ENCODE measurements at places on chromosomes 2 and 18. TPM values are rescaled to one million over a fixed set of nuclear protein-coding genes. Genes with fewer than 3 reads are reported as not detected.
A peak's percentile ranks its signal among the peaks of the same experiment; 100 is the strongest.

- DNase-seq, result no peak
Observed at GRCh38 chr2:150134223-150134857, 353.1 kb downstream of the RND3 start.

DNA sequence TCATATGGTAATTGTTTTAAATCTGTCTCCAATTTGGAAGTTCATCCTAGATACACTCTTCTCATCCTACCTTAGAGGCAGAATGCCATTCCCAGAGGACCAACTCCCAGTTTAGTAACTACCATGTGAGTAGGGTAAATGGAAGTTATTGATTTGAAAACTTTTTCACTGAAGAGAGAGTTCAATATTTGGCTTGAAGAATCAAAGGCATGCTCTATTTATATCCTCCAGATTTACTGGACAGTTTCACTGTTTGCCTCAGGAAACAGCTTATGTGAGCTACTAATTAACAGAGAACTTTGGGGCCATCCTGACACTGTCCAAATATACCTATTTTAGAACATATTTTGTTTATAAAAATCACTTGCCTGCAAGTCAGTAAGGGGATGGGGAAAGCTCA, 607.2 kb upstream of the GYPC start:
- no peak for DNase-seq

DNA sequence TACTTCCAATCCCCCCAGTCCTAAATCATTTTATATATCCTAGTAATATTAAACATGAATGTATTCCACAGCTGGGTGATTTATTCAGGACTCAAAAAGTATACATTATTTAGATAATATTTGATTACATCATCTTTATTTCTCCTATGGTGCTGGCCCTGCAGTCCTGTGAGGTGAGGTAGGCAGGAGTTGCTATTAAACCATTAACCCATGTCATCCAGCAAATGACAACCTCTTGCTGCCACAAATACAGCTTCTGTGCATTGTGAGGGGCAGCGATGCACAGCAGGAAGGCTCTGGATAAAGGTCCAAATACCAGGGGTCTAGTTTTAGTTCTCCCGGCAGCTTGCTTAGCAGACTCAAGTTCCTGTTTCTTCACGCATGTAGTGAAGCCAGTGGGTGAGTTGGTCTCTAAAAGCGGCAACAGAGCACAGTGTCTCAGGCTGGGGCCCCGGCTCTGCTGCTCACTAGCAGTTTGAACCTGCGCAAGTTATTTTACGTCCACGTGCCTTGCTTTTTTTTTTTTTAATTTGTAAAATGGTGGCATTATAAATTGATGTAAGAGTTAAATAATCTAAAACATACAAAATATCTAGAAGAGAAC, 36.1 kb downstream of the INSIG2 start:
- no peak for DNase-seq

GRCh38 chr2:98771721-98772524, 41.0 kb upstream of the MGAT4A start:
- DNase-seq, result peak; percentile 91

GRCh38 chr2:199756743-199757142, 94.2 kb downstream of the FTCDNL1 start:
- DNase-seq, result no peak

DNA sequence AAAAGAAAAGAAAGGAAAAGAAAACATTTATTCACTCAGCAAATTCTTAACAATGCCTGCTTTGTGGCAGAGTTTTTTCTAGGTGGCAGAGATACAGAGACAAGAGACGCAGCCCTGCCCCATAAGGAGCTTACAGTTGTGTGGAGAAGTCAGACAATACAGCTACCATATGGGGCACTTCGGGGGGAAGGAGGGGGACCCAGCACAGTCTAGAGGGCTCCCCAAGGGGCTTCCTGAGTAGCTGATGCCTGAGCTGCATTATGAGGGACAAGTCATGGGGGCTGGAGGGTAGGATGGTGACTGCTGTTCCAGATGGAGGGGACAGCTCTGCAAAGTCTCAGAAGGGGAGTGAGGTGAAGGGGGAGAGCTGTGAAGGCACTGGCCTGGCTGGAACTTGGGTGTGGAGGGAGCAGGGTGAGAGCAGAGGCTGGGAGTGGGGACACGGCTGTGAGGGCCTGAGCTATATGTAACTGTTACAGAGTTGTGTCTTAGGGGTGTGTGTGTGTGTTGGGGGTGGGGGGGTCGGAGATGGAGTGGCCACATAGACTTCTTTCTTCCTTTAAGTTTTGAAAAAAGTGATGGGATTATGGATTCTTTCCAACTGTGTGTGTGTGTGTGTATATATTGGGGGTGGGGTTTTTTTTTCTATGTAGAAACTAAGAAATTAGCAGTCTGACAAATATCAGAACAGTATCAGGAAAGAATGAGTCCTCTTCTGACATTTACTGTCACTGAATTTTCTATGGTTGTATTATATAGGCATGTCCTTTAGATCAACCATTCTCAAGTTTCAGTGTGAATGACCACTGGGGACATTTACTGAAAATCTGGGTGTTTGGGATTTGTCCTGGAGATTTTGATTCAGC, 66.0 kb upstream of the HAAO start:
- DNase-seq, result no peak

DNA sequence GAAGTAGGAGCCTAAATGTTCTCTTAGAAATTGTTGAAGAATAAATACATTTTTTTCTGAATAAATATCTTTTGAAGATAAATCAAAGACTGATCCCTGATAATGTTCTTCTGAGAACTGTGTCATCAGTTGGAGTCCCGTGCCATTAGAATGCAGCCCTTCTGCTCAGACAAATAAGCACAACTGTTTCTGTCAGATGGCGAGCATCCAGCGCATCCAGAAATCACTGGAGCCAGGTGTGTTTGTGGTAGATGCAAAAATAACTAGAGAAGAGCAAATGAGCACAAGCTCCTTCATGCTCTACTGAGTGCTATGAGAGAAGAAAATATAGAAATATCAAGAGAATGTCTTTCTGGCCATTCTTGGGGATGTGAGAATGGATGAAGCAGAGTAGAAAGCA, 573.7 kb downstream of the THSD7B start:
- DNase-seq, result no peak

- DNase-seq, result no peak
Observed at GRCh38 chr18:24704946-24705630, 244.7 kb downstream of the HRH4 start.

Gene IL18R1
- 2.5 TPM for total RNA-seq

Gene GALNT5
- not detected for total RNA-seq
